Caki2 (cell line): ENCODE measurements at places on chromosomes 4 and X. TPM values are rescaled to one million over a fixed set of nuclear protein-coding genes. Genes with fewer than 3 reads are reported as not detected.

The PDE5A gene
- 2.5 and 2.6 TPM in 2 replicates for total RNA-seq

The SASH3 gene
- total RNA-seq: not detected in 2 replicates

The HGFAC gene
- not detected in 2 replicates for total RNA-seq

DNA sequence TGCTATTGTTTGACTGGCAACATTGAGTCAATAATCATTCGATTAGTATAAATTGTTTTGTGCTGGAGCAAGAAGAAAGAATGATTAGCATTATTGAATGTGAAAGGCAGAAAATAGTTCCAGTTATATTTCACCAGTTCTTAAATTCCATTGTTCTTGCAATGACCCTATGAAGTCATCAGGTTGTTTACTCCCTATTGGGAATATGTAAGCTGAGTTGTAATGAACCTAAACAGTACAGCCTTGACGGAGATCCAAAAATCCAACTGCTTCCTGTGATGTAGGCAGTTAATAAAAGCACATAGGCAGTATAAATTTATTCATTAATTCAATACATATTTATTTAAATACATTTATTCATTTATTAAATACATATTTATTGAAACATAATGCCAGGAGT lies 947.5 kb downstream of the PCDH7 start:
- no peak for DNase-seq

DNA sequence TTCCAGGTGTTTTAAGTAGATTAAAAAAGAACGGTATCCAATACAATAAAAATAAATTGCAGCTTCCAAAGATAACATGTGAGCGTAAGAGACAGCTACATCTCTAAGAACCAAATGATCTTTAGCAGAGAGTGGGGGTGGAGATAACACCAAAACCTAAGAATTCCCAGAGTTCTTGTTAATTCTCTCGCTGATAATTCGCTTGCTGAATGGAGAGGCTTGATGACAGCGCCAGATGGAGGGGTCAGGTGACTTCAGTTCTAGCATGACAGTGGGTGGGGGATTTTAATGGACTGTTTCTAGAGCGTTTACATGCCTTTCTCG lies 2.3 kb downstream of the CLCN4 start:
- no peak for DNase-seq

DNA sequence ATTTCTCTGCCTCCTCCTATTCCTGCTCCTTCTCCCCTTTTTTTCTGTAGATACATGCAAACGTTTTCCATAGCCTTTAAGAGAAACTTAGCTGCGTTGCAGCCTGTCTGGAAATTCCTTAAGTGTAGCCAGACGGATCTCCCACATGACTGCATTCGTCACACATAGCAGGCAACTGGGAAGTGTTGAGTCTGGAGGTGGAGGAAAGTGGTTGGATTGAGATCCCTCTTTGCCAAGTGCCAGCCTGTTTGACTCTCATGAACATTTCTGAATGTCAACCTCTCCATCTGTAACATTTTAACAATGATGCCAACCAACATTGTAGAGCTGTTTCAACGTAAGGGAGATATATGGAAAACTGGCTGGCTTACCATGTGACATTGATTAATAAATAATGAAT lies 45.1 kb upstream of the FAM9A start:
- DNase-seq: peak; percentile 91

- DNase-seq: no peak
These were observed 436.5 kb upstream of the GALNTL6 start for GRCh38 chr4:171376724-171377123.

DNA sequence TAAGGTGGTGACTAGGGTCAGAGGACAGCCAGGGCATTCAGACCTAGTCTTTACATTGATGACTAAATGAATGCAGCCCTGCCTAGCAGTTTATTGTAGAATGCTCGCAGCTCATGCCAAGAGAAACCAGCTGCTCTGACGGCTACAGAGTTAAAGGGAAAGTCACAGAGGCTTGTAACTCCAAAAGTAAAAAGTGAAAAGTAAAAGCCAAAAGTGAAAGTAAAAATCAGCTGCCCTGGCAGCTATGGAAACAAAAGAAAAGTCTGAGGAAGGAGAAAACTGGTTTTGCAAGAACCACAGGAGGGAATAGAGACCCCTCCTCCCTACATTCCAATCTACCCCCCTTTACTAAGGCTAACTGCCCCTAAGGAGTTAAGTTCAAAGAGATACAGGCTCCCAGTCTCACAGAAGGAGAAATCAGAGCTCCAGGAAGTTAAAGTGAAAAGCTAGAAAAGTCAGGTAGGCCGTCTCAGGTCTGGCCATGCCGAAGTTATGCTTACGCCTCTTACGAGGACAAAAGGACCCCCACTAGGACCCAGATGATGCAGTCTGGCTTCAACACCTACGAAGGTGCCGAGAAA lies 6.0 kb downstream of the GAGE10 start:
- DNase-seq: no peak

DNA sequence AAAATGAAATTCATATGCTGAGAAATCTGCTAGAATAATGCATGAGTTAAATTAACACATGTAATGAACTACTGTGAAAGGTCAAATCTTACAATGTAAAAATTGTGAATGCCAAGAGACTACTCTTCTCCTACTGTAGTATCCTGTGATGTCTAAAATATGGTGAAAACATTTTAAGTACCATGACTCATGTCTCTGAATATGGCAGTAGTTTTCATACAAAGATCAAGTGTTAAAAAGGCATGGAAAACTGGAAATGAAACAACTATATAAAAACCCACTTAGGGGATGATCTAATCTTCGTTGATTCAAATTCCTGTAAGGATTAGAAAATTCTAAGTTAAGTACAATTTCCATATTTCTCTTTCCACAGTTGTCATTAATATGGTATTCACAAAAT lies 221.3 kb downstream of the PPP3CA start:
- no peak for DNase-seq
